ENCODE measurements at places on chromosomes 4 and X.

- DNase-seq, result no peak
Observed at GRCh38 chr4:92237559-92237958, 66.2 kb upstream of the GRID2 start.

DNA sequence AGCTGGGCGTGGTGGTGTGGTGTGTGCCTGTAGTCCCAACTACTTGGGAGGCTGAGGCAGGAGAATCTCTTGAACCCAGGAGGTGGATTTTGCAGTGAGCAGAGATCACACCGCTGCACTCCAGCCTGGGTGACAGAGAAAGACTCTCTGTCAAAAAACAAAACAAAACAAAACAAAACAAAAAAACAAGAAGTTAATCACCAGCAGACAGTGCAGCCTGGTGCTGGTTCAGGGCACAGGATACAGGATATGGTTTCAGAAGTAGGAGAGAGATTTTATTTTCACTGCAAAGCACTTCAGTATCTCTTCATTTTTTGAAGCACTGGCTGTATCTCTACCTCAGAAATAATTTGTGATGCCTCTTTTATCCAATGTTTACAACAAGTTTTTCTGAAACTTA, 1222.9 kb upstream of the PRKX start:
- DNase-seq, result no peak

DNA sequence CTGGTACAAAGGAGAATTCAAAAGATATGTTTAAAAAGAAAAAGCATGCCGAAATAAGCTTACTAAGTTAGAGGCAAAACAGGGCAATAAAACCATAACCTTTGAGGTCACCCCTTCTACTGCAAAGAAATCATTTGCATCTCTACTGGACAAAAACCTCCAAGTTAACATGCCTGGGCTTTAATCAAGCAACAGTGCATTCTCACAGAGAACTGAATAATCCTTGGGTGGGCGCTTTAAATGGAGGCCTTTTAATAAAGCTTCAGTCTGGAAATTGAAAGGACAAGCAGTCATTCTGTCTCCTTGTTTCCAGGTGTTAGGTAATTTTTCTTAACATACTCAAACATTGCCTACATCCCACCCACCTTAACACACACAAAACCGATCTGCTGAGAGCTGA, 34.6 kb upstream of the SMS start:
- no peak for DNase-seq

GRCh38 chr4:100882661-100883060, 364.8 kb upstream of the EMCN start:
- DNase-seq, result no peak

- DNase-seq, result peak; percentile 33
Observed at GRCh38 chrX:110146521-110146920, 143.6 kb downstream of the TMEM164 start.

DNA sequence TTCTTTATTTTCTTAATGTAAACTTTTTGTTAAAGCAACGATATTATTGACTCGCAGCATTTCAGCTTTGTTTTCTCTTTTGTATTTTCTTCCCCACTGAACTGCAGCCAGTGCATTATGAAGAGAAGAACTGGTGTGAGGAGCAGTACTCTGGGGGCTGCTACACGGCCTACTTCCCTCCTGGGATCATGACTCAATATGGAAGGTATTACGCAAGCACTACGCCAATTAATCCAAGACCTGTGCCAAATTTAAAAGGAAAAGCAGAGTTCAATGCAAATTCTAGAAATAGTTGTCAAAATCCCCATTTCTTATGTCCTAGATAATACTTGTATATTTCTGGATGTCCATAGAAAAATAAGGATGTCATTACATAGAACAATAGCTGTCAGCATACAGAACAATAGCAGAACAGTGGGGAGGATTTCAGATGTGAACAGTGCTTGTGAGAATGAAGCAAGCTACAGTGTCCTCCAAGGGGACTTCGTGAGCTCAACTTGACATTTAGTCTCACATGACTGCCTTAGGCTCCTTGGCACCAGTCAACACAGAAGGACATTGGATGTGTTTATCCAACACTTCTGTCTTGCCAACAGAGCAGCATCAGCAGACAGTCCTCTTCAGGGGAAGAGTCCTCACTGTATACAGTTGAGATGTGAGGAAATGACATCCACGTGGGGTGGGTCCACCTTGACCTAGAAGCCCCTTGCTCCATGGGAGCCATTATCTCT, 85.9 kb downstream of the MAOA start:
- no peak for DNase-seq

DNA sequence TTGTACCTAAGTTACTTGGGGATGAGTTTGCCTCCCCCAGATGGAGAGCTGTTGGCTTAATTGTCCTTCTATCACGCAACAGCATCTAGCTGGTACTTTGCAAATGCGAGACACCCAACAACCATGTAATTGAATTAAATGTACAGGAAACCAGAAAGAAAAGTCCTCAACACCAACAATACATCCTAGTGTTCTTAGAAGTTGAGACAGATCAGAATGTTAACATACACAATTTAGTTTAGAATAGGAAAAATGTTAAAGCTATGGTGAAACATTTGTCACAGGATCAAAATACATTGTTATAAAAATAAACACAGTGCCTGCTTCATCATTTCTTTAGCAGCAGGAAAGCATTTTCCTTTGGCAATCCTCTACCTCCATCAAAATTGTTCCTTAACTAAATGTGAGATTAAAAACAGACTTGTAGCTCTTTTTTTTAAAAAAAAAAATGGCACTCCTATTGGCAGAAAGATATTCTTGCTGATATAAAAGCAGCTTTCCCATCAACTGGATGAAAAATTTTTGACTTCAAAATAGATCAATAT, 163.1 kb upstream of the MID1 start:
- DNase-seq, result no peak

DNA sequence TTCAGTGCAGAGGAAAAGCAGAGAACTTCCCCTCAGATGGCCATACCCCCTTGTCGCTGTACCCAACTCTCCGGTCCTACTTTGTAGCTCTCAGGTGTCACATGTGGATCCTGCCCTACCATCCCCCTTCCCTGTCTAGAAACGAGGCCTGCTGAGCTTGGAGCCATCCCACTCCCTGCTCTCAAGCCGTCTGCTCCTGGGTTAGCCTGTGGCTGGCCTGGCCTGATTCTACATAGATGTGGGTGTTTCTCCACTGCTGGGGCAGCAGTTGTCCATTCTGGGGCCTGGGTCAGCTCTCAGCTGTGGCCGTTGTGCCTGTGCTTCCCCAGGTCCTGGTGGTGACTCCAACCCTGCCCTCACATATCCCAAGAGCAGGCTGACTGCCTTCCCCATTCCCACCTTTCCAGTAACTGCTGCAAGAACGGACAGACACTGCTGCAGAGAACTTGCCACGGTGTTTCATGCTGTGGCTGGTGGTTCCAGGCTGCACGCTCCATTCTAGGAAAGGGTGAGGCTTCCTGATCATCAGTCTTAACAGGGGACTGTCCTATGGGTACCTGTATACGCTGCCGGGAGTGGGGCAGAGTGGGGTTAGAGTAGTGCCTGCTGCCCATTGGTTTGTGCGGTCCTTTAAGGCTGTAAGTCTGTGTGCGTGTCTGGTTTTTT, 3.6 kb downstream of the IL9R start:
- DNase-seq, result no peak

- peak; percentile 52 for DNase-seq
Observed at GRCh38 chr4:26020083-26020668, 106.2 kb downstream of the SMIM20 start.

DNA sequence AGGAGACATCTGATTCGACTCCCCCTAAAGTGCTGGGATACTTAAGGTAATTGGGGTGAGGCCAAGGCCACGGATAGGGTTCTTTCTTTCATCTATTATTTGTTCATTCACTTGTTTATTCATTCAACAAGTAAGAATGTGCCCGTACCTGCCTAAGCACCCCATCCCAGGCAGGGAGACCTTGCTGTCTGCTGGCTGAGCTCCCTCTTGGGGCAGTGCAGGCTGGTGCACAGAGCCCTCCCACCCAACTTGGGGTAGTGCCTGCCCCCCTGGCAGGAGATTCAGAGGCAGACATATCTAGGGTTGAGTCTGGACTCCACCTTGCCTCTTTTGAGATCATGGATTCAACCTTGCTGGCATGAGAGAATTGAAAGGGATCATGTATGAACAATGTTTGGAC, 95.7 kb downstream of the DRD5 start:
- DNase-seq, result no peak

GRCh38 chrX:132665676-132666075, 176.8 kb upstream of the MBNL3 start:
- DNase-seq, result no peak

DNA sequence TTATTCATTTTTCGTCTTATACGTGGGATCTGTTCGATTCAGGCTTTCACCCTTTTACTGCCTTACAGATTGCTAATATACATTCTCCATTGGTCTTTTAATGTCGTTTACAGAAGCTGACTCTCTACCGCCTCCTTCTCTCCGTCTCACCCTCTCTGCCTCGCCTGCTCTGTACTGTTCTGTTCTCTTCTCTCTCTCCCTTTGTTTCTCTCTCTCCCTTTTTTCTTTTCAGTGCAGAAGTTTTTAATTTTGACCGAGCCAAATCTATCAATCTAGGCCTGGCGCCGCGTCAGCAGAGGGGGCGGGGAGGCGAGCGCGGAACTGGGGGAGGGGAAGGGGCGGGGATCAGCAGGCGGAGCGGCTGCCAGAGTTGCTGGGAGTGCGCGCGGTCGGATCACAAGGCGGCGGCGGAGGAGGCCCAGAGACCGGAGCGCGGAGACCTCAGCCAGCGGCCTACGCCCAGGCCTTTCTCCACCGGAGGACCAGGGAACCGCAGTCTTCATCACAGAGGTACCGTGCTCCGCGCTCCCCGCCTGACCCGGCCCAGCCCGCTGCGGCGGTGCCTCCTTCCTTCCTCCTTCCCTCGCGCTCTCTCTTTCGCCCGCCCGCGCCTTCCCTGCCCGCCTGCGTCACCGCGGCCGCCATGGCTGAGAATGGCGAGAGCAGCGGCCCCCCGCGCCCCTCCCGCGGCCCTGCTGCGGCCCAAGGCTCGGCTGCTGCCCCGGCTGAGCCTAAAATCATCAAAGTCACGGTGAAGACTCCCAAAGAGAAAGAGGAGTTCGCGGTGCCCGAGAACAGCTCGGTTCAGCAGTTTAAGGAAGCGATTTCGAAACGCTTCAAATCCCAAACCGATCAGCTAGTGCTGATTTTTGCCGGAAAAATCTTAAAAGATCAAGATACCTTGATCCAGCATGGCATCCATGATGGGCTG, at the start of gene UBQLN2:
TSS of gene UBQLN2 (plus strand) at position 397 of the 931 bp plus-strand sequence. CDS start at position 644, 247 bp downstream.
- DNase-seq, result peak; percentile 55

GRCh38 chr4:183961795-183962194, 56.7 kb downstream of the STOX2 start:
- DNase-seq, result no peak

DNA sequence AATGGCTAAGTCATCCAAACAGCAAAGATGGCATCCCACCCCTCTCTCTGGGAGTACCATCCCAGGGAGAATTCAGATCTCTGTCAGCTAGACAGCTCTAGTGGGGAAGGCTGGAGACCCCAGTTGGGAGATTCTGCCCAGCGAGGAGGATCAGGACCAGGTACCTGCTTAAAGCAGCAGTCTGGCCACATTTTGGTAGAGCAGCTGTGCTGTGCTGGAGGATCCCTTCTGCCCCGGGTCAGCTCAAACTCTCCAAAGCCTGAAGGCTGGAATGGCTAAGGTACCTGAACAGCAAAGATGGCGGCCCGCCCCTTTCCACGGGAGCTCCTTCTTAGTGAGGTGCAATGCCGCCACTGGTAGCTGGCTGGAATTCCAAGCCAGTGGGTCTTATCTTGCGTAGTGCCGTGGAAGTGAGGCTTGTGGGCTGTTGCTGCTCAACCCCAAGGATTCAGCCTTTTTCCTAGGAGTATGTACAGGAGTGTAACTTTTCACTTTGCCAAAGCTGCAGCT, 40.1 kb downstream of the SATL1 start:
- no peak for DNase-seq

GRCh38 chrX:118772051-118772450, 44.6 kb downstream of the IL13RA1 start:
- DNase-seq, result no peak

DNA sequence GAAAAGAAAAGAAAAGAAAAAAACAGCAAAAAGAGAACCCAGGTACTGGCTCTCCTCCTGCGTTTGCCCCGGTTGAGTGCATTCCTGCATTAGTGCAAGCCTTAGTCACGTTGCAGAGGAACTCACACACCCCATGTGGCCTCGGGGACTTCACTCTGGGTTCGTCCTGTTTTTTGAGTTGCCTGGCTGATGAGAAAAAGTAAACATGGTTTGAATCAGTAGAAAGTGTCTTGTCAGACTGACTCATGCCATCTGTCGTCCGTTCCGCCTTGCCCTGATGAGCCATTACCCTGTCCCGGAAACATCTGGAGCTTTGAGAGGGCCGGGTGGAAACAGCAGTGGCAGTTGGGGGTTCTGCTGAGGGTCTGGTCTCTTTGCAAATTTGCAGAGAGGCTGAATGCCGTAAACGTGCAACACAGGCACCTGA, 16.3 kb downstream of the CD99 start:
- peak; percentile 92 for DNase-seq

GRCh38 chr4:163816494-163816893, 322.0 kb downstream of the TMA16 start:
- DNase-seq, result no peak

GRCh38 chrX:155263854-155264628, at the start of gene RAB39B:
Gene RAB39B, minus strand, starts transcription at chrX:155264491. Its CDS starts 203 bp downstream, at chrX:155264288.
- peak; percentile 67 for DNase-seq

GRCh38 chr4:132488555-132488954, 660.5 kb upstream of the PCDH10 start:
- no peak for DNase-seq

DNA sequence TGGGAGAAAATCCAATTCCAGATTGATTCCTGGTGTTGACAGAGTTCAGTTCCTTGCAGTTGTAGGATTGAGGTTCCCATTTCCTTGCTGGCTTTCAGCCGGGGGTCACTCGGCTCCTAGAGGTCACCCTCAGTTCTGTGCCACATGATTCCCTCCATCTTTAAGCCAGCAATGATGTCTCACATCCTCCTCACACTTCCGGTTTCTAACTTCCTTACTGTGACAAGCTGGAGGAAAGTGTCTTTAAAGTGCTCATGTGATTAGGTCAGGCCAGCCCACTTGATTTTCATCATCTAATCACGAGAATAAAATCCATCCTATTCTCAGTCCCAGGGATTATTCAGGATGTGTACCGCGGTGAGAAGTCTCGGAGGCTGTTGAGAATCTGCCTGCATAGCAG, 19.4 kb upstream of the SMIM31 start:
- DNase-seq, result no peak

DNA sequence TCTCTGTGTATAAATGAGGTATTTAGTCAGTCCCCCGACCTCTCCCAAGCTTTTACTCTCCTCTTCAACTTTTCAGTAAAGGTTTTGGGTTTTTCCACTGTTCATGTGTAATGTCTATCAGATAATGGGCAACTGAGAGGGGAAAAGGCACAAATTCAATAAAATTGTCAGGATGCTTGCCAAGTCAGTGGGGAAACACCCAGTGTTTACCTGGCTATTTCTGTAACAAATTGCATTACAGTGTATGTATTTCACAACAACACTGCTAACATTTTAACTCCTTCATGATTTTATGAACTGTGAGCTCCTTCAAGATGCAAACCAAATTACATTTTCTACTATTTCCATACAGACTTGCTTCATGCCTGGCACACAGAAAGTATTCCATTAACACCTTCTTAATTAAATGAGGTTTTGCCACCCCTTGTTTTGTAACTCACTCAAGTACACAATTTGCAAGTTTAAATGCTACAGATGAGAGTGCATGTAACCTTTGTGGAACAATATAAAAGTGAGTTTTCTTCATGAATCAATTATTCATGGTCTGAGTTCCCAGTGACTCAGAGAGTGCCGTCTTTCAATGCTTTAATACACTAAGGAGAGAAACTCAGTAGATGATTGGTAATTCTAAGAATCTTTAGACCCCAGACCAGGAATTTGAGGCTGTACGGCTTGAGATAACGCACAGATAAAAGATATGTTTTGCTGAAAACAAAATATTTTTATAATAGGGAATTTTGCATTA, 149.8 kb upstream of the TLL1 start:
- no peak for DNase-seq

Data from H4 (cell line).